ENCODE measurements at places on chromosomes 13 and 19.

DNA sequence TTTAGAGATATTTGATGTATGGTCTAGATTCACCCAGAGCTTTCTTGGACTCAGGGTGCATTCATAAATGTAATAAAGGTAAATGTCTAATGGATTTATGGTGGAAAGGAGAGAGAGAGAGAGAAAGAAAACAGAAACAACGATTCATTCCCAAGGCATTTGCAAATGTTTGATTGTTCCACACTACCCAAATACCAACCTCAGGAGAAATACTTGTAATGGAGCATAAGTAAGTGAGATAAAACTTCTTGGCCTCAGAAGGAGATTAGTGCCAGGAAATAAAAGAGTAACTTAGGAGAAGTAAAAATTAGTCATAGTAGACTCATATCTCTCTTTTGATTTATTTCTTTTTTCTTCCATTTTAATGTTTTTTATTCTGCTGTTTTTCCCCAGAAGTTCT is 40.6 kb upstream of the DGKH start:
- DNase-seq: no peak

GRCh38 chr13:107545946-107546502 is 669.3 kb downstream of the LIG4 start:
- peak; percentile 89 for DNase-seq

DNA sequence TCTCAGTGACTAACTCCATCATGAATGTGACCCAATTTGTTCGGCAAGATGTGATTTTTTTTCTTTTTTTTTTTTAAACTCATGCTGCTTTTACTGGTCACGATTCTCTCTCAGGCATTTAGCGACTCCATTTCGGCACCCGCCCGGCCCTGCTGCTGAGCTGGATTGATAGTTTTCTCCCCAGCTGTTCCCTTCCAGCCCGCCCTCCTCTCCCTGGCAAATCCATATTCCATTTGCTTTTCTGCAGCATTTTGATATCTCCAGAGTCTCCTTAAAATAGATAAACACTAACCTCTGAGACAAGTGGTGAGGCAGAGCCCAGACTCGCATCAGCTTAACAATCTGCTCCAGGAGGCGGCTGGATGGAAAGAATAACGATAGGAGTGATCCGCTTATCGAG is 55.5 kb upstream of the KATNAL1 start:
- no peak for DNase-seq

GRCh38 chr13:110651271-110651670 is 35.9 kb downstream of the NAXD start:
- DNase-seq: no peak

- no peak for DNase-seq
Observed at GRCh38 chr13:40186041-40186440, 480.4 kb downstream of the FOXO1 start.

- no peak for DNase-seq
Observed at GRCh38 chr13:23549724-23550123, 20.5 kb upstream of the TNFRSF19 start.

DNA sequence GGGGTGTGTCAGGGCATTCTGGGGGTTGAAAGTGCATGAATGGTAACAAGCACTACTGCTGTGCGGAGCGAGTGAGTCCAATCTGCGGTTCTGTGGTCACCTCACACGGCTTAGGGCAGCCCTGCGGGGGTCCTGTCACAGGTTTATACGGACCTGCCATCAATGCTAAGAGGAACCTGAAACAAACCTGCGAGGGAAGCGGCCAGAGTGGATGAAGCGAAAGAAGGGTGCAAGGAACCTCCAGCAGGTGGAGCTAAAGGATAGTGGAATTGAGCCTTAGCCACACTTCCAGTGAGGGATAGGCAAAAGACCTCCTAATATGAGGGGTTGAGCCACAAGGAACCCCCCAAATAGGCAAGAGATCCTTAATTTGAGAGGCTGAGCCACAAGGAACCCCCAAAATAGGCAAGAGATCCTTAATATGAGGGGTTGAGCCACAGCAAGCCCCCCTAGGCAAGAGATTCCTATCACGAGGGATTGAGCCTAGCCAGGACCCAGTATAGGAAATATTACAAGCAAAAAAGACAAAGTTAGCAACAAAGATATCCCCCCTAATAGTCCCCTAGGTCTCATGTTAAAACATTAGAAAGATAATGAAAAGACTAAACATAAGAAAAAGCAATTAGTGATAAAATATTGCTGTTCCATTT is 6.3 kb upstream of the ZNF69 start:
- no peak for DNase-seq

DNA sequence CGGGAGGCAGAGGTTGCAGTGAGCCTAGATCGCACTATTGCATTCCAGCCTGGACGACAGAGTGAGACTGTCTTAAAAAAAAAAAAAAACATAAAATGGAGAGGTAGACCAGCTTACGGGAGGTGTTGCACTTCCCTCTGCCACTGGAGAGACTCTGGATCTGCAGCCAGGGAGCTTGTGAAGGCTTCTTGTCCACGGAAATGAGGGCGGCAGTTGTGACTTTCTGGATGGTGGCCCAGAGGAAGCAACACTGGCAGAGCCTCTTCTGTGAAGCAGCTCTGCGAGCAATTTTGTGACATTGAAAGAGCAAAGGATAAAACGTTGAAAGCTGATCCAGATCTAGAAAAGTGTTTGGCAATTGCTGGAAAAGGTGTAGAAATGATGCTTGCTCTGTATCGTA is 10.4 kb downstream of the SPINT2 start:
- DNase-seq: no peak

DNA sequence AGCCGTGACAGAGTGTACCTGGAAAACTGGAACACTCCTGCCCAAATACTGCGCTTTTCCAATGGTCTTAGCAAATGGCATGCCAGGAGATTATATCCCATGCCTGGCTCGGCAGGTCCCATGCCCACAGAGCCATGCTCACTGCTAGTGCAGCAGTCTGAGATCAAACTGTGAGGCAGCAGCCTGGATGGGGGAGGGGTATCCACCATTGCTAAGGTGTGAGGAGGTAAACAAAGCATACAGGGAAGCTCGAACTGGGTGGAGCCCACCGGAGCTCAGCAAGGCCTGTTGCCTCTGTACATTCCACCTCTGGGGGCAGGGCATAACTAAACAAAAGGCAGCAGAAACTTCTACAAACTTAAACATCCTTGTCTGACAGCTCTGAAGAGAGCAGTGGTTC is 10.5 kb downstream of the CYP2A13 start:
- DNase-seq: no peak

DNA sequence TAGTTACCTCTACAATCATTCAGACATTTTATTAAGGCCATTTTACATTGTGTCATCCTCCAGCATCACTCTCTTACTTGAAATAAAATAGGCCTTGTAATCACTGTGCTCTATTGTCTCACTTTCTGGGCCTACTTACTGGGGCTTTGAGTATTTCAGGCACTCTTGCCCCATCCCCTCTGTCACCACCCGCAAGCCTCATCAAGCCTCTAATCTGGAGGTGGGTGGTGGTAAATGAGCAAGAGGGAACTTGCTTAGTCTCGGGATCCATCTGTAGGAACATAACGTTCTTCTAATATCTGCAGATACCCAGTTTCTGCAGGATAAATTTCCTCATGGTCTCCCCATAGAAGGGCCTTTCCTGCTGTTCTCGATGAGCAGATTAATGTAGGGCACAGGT is 19.4 kb upstream of the GPR18 start:
- no peak for DNase-seq

GRCh38 chr19:29297381-29297780 is 84.4 kb upstream of the UQCRFS1 start:
- no peak for DNase-seq

DNA sequence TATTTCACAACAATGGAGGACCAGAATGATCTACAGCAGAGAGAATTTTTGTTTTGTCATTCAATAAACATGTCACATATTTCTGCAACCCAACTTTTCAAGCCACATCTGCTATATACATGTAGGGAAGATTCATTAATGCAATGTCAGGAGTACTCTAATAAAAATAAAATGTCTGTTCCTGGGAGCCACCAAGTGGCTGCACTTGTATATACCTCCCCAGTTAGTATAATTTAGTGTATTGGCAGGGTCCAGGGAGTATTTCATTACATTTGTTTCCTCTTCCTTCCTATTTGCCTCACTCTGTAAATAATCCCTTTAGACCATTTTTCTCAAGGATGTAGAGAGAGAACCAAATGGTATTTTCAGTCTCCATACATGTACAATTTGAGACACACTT is 1169.0 kb downstream of the DIAPH3 start:
- DNase-seq: peak; percentile 1

GRCh38 chr19:54551293-54551692 is 22.3 kb upstream of the LILRA2 start:
- no peak for DNase-seq

DNA sequence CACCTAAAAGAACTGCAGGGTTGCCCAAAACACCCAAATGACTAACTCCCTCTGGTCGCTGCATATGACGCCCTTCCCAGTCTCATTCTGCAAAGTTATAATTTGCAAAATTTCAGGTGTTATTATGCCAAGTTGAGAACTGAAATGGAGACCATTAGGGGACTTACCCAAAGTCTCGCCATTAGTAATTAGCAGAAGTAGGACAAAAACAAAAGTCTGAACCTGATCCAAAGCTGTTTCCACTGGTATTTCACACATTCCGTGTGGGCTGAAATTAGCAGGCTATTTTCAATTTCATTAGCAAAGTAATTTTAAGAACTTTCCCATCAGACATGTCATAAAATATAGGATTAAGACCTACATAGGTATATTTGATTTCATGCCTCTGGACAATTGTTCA is 6.8 kb downstream of the RUBCNL start:
- no peak for DNase-seq

DNA sequence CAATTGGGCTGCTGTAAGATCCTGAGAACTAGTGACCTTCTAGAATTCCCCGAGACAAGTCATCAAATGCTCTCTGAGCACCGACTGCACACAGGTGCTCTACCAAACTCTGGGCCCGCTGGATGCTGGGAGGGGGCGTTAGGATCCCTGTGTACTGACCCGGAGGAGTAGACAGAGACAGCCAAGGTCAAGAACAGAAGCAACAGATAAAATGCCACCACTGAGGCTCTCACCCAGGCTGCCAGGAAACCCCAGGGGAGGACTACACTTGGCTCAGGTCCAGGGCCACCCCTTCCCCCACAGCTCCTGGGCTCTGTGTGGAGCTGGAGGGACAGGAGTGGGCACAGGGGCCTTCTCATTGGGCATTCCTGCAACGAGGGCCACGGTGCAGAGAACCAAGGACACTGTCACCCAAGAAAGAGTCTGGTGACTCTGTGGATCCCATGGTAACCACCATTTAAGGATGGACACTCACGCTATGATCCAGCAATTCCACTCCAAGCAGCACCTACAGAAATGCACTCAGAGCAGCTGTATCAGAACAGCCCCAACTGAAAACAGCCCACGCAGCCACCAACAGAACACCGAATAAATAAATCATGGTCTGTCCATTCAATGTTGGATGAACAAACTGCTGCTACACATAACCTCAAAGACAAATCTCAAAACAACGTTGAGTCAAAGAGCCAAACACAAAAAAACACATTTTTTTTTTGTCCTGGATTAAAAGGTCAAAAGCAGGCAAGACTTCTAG is 16.8 kb upstream of the SLC35E1 start:
- no peak for DNase-seq

DNA sequence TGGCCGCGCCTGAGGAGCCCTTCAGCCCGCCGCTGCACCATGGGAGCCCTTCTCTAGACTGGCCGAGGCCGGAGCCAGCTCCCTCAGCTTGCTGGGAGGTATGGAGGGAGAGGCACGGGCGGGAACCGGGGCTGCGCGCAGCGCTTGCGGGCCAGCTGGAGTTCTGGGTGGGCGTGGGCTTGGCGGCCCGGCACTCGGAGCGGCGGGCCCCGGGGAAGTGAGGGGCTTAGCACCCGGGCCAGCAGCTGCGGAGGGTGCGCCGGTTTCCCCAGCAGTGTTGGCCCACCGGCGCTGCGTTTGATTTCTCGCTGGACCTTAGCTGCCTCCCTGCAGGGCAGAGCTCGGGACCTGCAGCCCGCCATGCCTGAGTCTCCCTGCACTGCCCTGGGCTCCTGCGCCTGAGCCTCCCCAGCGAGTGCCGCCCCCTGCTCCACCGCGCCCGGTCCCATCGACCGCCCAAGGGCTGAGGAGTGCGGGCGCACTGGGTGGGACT is 1890.0 kb upstream of the PCDH20 start:
- DNase-seq: no peak

GRCh38 chr13:114324334-114324733 is 10.0 kb downstream of the CHAMP1 start:
- no peak for DNase-seq

DNA sequence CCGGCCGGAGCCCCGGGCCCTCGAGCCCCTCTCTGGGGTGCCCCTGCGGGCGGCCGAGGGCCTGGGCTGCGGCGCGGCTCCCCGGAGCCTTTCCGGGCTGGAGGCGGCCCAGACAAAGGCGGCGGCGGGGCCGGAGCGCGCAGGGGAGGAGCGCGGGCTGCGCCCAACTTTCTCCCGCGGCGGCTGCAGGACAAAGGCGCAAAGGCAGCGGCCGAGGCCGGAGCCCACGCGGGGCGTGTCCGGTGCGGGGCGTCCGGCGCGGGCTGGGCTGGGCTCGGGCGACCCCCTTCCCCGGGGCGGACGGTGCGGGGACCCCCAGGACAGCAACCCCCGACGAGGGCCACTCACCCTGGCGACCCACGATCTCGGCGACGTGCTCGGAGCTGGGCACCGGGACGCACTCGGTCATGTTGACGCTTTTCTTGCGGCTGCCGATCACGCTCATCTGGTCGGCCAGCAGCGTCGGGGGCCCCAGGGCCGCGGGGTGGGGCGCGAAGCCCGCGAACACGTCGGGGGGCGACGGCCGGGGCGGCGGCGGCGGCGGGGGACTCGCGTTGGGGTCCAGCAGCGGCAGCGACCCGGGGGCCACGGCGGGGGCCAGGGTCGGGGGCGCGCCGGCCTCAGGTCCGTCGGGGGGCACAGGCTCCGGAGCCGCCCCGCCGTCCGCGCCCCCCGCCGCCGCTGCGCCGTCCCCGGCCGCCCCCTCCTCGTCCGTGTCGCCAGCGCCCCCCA is 843 bp downstream of the MEX3D start:
- no peak for DNase-seq

DNA sequence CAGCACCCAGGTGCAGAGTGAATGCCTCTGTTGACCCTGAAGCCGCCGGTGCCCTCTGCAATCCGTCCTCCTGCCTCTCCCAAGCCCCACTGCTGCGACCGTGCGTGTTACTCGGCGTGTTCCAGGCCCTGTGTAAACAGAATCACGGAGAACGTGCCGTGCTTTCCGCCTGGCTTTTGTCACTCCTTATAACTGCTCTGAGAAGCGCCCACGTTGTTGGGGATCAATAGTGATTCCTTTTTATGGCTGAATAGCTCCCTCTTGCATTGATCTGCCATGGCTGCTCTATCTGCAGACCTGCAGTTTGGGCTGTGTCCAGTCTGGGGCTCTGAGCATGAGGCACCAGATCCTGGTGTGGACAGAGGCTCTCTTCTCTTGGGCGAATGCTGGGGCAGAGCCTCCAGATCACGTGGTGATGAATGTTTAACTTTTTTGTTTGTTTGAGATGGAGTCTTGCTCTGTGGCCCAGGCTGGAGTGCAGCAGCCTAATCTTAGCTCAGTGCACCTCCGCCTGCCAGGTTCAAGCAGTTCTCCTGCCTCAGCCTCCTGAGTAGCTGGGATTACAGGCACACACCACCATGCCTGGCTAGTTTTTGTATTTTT is 15.8 kb downstream of the ADPRHL1 start:
- DNase-seq: no peak

- DNase-seq: no peak
Observed at GRCh38 chr19:7349231-7349591, 474 bp downstream of the ARHGEF18 start.

- DNase-seq: no peak
Observed at GRCh38 chr19:49437231-49437630, 4.1 kb downstream of the SLC17A7 start.

GRCh38 chr13:91739751-91740150 is 341.3 kb downstream of the GPC5 start:
- DNase-seq: no peak

All from DMS153 (cell line).